NCI-H2081 treated with DMSO at 0.1 percent for 48 hours (cell line): ENCODE measurements at places on chromosomes 5 and 9.

- DNase-seq, result no peak
Observed at GRCh38 chr5:42591015-42591414, 165.6 kb upstream of the CCDC152 start.

DNA sequence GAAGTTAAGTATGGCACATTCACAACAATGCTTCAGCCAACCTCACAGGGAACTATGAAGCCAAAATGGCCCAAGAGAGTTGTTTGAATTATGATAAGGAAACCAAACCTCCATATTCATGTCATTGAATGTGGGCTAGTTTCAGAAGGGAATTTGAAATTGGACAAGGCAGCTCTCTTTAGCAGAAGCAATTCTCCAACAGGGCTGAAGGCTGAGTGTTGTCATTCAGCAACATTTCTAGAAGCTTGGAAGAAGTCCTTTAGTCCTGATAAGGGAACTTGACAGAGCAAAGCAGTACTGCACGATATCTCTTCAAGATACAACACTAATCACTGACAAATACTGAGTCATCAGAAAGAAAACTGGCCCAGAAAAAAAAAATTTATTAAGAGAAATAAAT lies 115.4 kb downstream of the SLC25A46 start:
- DNase-seq, result no peak

GRCh38 chr9:68706363-68707201 lies 1.5 kb downstream of the PIP5K1B start:
- no peak for DNase-seq

DNA sequence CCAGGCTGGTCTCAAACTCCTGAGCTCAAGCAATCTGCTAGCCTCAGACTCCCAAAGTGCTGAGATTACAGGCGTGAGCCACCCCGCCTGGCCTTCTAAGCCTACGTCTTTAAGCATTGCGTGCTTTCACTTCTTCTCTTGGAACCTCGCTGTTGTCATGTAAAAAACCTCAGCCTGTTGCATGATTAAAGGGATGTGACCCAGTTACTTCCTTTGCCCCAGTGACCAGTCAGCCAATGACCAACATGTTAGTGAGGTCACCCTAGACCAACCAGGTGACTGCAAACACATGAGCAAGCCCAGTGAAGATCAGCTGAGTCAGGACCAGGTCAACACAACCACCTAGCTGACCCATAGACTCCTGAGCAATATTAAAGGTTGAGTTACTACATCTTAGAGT lies 10.5 kb downstream of the KIF4B start:
- no peak for DNase-seq

- DNase-seq, result no peak
Observed at GRCh38 chr9:107043886-107044285, 180.9 kb downstream of the ZNF462 start.

DNA sequence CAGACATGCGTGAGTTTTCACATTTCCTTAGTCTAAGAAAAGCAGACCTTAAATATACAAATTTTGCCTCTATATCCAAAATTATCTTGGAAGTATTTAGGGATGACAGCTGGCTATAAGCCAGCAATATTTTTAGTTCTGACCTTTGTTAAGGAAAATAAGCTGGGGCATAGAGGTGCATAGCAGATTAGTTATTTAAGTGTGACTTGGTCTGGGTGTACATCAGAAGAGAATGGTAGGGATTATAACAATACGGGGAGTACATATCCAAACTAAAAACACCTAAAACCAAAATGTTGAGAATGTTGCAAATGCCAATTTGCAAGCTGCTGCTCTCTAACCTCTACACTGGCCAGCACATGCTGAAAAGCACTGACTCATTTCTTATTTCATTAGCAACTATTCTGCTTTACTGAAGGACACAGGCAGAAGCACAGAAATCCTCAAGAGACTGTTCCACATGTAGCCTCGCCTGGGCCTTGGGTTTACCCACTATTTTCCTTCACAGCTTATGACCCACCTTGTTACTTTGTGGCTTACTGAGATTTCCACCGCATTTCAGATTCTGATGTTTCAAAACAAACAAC lies 22.3 kb downstream of the LEAP2 start:
- DNase-seq, result no peak

- DNase-seq, result no peak
Observed at GRCh38 chr5:55149308-55149795, 10.6 kb upstream of the GPX8 start.

DNA sequence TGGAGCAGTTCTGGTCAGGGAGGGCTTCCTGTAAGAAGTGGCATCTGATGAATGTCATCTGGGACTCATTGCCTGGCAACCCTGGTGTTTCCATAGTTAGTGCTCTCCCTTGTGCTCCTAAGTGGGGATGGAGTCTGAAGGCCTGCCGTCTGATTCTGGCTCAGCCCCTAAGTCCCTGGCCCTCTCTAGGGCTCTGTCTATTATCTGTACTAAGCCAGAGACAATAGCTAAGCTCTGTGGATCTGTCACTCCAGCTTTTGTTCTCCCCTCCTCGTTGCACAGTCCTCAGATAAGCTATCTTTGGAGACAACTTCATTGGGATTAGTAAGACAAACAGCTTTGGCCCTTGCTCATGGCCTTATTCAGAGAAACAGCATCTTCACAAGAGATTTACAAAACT lies 30.6 kb upstream of the TTC1 start:
- DNase-seq, result no peak

GRCh38 chr5:141121985-141122384 lies 367 bp downstream of the PCDHB4 start:
- no peak for DNase-seq

DNA sequence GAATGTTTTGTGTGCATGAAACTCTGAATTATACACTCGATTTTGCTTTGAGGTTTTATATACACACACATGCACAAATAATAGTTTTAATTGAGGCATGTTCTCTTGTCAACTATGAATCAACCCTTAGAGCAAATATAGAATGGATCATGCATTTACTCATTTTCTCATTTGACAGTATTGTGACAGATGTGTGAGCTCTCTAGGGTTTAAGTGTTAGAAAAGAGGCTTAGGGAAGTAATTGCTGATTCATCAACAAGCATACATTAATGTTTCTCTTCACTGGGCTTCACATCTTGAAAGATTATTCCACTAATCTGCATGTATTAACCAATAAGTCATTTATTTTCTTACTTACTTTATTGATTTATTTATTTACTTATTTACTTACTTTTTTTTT lies 1356.8 kb upstream of the ACO1 start:
- no peak for DNase-seq

DNA sequence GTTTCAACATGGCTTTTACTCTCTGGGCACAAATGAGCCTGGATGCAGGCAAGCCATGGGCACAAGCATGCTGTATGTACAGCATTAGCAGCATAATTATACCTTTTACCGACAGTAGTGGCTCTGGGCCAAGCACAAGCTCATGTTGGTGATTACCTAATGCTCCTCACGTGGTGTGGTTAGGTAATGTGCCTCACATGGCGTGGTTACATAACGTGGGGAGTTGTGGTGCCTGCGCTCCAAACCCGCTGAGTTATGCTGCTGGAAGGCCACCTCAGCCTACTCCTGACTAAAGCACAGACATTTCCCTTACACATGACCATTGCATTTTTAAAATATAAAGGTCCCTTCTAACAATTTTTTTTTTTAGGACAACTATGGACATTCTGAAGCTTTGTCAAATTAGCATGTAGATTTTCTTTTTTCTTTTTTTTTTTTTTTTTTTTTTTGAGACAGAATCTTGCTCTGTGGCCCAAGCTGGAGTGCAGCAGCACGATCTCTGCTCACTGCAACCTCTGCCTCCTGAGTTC lies 794.0 kb downstream of the EFNA5 start:
- no peak for DNase-seq

GRCh38 chr9:122015170-122015821 lies 77.8 kb downstream of the TTLL11 start:
- no peak for DNase-seq

DNA sequence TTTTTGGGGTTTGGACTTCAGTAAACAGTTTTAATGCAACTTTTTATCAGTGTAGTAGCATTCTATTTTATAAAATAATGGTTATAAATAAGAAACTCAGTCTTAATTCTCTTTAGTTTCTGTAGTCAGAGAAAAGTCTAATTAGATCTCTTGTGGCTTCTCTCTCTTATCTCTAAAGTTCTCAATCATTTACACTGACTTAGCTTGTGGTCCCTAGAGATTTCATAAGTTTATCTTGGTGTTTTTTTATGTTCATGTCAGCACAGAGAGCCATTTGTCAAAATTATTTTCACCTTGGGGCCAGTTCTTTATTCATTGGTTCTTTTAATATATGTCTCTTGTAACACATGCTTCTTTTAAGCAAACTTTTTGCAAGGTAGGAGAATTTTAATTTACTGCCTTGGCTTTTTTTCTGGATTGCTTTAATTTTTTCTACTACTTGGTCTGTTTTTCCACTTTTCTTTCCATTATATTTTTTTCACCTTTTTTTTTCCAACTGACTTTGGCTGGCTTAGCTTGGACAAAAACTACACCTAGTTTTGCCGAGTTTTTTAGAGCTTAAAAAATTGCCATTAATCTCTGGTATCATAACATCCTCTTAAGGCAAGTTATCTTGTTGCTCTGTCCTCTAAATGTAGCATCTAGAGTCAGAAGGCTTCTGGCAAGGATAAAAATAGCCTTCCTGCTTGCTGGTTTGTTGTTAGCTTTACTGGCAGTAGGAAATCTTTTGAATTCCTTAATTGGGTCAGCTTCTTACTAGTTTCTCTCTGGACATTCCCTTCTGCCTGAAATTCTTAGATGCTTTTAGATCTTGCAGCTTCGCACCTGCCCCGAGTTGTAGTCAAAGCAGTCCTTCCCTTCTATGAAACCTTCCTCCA lies 35.3 kb downstream of the CPEB4 start:
- no peak for DNase-seq

GRCh38 chr5:74017112-74017511 lies 391.1 kb downstream of the ARHGEF28 start:
- DNase-seq, result no peak

DNA sequence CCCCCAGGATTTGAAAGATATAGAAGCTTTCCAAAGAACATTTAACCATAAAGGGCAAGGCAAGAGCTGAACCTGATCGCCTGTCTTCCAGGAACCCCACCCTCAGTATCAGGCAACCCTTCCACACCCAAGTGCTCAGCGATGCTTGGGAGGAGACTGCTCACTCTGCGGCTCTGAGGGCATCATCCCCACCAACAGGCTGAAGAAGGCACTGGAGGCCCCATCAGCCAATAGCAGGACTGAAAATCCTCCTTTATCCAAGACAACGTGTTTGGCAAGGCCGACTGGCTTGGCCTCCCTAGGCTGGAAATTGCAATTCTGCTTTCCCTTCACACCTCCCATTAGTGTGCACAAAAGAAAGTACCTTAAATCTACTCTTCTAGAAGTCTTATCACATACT lies 1.4 kb upstream of the PPP2CA start:
- no peak for DNase-seq

DNA sequence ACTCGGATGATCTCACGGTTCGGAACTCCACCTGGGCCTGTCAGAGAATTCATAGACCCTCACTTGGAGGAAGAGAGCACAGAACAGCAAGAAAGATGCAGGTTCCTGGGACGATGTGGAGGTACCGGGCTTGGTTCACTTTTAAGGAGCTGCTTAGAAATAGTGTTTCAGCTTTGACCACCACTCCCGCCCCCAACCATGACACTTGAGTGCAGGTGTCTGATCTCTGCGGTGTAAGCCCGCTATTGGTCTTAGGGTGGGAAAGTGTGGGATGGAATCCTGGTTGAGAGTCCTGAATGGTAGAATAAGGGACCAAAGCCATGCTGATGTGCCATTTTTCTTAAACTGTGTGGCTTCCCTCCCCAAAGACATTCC lies 97.2 kb upstream of the LMX1B start:
- no peak for DNase-seq

- DNase-seq, result peak; percentile 26
Observed at GRCh38 chr9:72362680-72363139, 2.3 kb downstream of the ZFAND5 start.

DNA sequence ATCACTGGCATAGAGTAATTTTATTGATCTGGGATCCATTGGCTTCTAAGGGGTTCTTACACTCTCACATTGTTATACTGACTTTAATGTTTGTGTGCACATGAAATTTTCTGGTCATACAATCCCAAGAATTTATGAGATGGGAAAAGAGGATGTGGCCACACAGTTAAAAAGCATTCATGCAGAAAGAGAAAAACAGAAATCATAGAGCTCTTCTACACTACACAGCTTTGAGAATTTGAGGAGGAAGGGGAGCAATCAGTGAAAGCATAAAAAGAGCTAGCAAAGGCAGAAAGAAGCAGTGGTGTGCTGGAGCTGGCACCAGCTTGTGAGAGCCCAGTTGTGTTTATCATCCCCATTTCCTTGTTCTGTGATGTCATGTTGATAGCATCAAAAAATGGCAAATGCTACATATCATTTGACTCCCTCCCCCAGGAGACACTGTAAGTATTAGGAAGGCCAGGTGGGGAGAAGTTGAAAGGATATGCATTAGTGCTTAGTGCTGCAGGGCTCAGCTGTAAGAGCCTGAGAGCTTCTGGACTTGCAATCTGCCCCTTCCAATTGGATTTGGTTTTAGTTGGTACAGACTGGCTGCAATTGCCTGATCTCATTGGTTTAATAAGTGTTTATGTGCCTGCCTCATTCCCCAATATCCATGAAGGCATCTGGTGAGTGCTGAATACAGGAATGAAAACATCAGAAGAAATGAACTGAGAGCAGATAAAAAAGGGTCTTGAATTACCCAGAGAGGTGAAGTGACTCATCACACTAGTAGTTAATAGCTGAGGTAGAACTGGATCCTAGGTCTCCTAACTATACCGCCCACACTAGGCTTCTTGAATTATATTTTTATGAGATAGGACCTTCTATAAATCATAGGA lies 30.9 kb downstream of the RHOBTB3 start:
- no peak for DNase-seq

GRCh38 chr5:127518319-127518621 lies 830 bp downstream of the PRRC1 start:
- no peak for DNase-seq

GRCh38 chr9:35933550-35934067 lies 24.3 kb downstream of the SPAAR start:
- no peak for DNase-seq

GRCh38 chr5:61366497-61367240 lies 34.6 kb downstream of the ZSWIM6 start:
- DNase-seq, result no peak

DNA sequence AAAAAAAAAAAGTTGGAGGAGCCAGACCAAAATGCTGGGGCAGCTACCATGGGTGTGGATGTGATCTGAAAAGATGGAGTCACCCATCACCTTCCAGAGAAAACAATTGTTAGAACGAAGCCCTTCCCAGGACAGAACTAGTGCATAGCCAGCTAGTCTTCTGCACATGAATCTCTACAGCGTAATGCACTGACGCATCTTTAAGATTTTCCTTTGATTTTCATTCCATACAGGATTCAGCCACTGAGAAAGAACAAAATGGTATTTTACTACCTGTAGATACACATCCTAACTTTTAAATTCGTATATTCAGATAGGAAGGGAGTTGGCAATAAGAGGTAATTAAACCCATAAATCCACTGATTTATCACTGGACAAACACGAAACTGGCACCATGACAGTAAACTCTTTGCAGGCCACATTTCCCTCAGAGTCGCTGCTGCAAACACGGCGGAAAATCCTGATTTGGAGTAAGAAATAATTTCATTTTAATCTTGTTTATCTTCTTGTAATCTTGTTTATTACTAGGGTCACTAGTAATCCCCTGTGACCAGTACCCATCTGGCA lies 206.6 kb downstream of the SPOCK1 start:
- DNase-seq, result no peak

- DNase-seq, result no peak
Observed at GRCh38 chr9:86410281-86410680, 56.1 kb upstream of the TUT7 start.
